ENCODE measurements at places on chromosomes 5 and 9. TPM values are rescaled to one million over a fixed set of nuclear protein-coding genes. Genes with fewer than 3 reads are reported as not detected.

GRCh38 chr9:74821636-74822035, 66.1 kb downstream of the TRPM6 start:
- H3K4me1 ChIP-seq: no peaks in the 10 kb centered on the region
- DNase-seq: no peak
- no peak overlapping the region for H3K27ac ChIP-seq
- no peaks in the 10 kb centered on the region for H3K36me3 ChIP-seq
- no peak overlapping the region for H3K4me3 ChIP-seq
- H3K27me3 ChIP-seq: no peaks in the 10 kb centered on the region

DNA sequence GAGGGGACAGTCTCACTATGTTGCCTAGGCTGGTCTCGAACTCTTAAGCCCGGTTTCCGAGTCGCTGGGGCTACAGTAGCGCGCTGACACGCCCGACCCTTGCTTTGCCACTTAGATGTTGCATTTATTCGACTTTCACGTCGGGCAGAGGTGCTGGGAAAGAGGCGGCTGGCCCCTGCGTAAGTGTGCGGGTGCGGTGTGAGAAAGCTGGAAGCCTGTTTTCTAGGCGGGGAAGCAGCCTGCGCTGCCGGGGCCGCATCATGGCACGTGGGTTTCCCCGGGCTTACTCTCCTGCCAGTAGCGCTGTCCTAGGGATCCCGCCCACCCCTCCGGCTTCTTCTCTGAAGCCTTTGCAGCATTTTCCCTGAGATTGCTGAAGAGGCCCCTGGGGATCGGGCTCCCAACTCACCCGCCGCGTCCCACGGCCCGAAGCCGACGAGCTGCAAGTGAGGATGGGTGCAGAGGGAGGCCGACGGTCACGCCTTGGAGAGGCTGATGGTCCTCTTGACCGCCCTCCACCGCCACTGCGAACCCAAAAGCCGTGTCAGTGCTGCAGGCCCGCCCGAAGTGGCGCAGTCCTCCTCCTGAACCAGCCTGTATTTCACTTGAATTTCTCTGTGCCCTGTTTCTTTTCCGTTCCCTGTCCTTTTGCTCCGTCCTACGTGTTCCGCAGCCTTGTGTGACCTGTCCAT, 5.8 kb upstream of the TRIM41 start:
- DNase-seq: peak; percentile 60
- no peaks in the 10 kb centered on the region for H3K27me3 ChIP-seq
- H3K4me1 ChIP-seq: peaks cover 8% of the 10 kb centered on the region
- no peaks in the 10 kb centered on the region for H3K36me3 ChIP-seq
- H3K4me3 ChIP-seq: no peak overlapping the region

DNA sequence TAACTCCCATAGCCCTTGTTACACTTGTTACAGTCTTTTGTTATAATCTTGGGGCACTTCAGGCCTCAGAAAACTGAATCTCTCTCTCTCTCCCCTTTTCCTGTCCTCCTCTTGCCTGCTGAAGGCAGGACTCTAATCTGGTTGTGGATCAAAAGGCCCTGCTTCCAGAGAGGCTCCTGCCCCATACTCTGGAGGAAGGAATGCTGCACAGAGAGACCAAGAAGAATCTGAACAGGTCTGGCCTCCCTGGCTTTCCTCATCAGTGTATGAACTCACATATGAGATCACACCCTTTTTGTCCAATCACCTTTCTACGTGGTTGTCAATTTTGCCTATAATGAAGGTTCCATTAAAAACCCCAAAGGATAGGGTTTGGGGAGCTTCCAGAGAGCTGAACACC, 26.2 kb upstream of the LVRN start:
- H3K27ac ChIP-seq: no peak overlapping the region
- no peaks in the 10 kb centered on the region for H3K36me3 ChIP-seq
- no peaks in the 10 kb centered on the region for H3K4me1 ChIP-seq
- H3K27me3 ChIP-seq: no peaks in the 10 kb centered on the region
- DNase-seq: no peak

DNA sequence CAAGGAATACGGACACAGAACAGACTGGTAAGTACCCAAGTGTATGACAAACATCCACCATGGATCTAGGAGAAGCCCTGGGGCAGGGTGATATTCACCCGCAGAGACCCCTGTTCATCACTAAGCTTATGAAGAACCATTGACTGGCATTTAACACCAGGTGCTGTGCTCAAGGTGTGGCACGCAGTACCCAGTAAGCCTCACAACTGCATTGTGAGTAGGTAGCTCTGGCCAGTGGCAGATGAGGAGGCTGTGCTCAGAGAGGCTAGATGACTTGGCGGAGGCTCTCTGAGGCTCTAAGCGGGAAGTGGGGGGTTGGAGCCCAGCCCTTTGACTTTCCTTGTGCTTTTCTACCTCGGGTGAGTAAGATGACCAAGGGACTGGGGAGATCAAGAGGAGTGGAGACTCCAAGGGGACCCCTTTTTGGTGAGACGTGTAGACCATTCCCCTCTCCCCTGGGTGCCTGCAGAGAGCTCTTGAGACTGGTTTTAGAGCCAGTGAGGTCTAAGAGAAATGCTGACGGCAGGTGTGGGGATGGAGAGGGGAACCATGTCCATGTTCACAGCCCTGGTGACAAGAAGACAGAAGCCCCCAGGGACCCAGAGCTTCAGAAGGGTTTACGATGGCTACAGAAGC, 70.8 kb downstream of the IL6ST start:
- DNase-seq: no peak
- no peaks in the 10 kb centered on the region for H3K4me1 ChIP-seq
- H3K27ac ChIP-seq: peak overlapping the region; percentile 49

- no peaks in the 10 kb centered on the region for H3K36me3 ChIP-seq
- peak; percentile 71 for DNase-seq
- no peaks in the 10 kb centered on the region for H3K27me3 ChIP-seq
- peak overlapping the region; percentile 67 for H3K27ac ChIP-seq
Observed at GRCh38 chr5:142080248-142080647, 28.3 kb upstream of the NDFIP1 start.

GRCh38 chr9:82101475-82101874, 112.9 kb downstream of the SPATA31D1 start:
- no peaks in the 10 kb centered on the region for H3K4me1 ChIP-seq
- no peaks in the 10 kb centered on the region for H3K36me3 ChIP-seq
- no peak overlapping the region for H3K4me3 ChIP-seq
- H3K27ac ChIP-seq: no peak overlapping the region

GRCh38 chr5:34804913-34805312, 34.1 kb upstream of the TTC23L start:
- DNase-seq: no peak
- H3K27ac ChIP-seq: no peak overlapping the region
- no peaks in the 10 kb centered on the region for H3K36me3 ChIP-seq
- no peak overlapping the region for H3K4me3 ChIP-seq

DNA sequence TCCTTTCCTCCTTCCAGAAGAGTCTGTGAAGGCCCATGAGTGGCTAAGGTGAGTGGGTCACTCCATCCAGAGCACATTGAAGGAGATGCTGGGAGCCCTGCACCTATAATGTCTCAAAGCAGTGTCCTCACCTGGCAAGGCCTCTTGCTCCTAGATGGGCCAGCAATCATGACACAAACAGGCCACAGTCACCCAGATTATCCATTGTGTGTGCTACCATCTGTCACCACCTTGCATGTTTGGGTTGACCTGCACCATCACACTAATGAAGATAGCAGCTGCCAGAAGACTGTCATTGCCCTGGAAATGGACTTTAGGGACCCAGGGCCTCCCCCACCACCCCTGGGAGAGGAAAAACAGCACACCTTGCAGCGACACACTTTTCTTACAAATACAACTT, 69.6 kb downstream of the GABBR2 start:
- H3K4me1 ChIP-seq: no peaks in the 10 kb centered on the region
- H3K4me3 ChIP-seq: no peak overlapping the region
- H3K27ac ChIP-seq: no peak overlapping the region
- no peaks in the 10 kb centered on the region for H3K27me3 ChIP-seq

DNA sequence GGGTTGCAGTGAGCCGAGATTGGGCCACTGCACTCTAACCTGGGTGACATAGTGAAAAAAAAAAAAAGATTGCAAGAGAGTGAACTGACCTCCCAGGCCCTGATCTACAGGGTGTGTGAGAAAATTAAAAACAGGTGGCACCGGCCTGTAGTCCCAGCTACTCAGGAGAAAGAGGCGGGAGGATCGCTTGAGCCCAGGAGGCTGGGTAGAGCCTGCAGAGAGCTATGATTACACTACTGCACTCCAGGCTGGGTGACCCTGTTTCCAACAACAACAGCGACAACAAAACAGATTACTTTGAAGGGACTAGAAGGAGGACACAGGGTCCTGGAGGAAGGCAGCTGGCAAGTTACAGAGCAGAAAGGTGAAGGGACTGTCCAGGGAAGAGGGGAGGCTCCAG, 42.2 kb upstream of the FABP6 start:
- H3K27me3 ChIP-seq: no peaks in the 10 kb centered on the region
- H3K4me3 ChIP-seq: no peak overlapping the region
- no peak overlapping the region for H3K27ac ChIP-seq
- DNase-seq: no peak

DNA sequence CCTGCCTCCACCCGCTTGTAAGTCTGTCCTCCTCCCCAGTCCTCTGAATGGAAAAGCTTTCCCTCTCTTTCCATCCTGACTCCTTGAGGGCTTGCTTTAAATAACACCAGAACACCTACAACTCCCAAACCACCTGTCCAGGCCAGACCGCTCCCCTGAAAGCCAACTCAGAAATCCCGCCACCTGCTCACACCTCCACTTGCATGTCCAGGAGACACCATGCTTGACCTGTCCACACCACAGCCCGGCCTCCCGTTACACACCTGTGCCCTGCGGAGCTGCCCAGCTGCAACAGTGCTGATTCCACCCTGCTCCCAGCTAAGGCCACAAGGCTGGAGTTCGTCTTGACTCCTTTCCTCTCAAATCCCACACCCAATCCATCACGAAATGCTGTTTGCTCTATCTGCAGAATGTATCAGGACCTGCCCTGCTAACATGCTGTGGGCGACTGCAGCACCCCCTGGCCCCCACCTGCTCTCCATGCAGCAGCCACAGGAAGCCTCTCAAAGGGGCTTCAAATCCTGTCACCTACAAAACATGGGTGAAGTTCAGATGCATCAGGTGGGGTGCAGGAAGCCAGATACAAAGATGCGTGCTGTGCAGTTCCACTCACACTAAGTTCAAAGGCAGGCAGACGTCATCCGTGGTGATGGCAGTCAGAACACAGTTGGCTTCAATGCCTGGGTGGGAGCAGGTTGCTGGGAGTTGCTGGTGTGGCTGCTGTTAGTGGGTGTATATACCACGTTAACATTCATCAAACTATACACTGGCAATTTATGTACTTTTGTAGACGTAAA, 166.0 kb downstream of the ROR2 start:
- H3K4me3 ChIP-seq: no peak overlapping the region
- H3K27ac ChIP-seq: no peak overlapping the region
- H3K27me3 ChIP-seq: no peaks in the 10 kb centered on the region
- no peaks in the 10 kb centered on the region for H3K36me3 ChIP-seq
- DNase-seq: no peak
- H3K4me1 ChIP-seq: peaks cover 3% of the 10 kb centered on the region

- no peak overlapping the region for H3K4me3 ChIP-seq
- no peaks in the 10 kb centered on the region for H3K27me3 ChIP-seq
- peak overlapping the region; percentile 58 for H3K27ac ChIP-seq
- no peak for DNase-seq
- peaks cover 15% of the 10 kb centered on the region for H3K4me1 ChIP-seq
Observed at GRCh38 chr9:73137914-73138313, 13.8 kb upstream of the ANXA1 start.

DNA sequence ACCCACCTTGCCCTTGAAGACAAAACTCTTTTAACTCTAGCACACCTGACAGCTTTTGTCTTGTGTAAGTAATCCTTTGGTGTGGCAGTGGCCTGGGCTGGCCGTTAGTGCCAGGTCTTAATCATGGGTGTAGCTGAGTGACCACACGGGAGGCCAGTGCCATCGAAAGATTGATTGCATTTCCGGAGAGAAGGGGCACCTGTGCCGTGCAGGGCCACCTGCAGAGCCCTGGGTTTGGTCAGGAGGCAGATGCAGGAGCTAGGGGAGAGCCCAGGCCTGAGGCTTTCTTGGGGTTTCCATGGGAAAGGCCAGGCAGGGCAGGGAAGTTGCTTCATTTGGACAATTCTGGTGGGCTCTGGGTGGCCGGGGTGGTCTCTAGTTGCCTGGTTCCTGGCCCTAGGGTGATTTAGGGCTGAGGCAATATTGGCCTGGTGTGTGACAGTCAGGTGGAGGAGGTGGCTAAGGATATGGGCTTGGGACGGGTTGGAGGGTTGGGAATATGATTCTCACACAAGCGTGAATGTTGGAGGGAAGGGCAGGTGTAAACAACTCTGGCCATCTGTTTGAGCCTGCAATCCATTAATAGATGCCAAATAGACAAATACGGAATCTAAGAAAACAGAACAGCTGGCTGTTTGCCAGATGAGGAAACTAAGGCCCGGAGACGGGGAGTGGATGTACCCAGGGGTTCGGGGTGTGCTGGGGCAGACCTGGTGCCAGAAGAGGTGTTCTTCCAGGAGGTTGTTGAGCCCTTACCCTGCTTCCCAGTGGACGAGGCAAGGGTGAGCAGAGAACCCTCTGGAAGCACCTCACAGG, 4.6 kb downstream of the DBH start:
- H3K4me1 ChIP-seq: no peaks in the 10 kb centered on the region
- no peak for DNase-seq
- H3K27me3 ChIP-seq: no peaks in the 10 kb centered on the region
- H3K27ac ChIP-seq: no peak overlapping the region

The FAM153A gene
- total RNA-seq: 11.4 TPM

DNA sequence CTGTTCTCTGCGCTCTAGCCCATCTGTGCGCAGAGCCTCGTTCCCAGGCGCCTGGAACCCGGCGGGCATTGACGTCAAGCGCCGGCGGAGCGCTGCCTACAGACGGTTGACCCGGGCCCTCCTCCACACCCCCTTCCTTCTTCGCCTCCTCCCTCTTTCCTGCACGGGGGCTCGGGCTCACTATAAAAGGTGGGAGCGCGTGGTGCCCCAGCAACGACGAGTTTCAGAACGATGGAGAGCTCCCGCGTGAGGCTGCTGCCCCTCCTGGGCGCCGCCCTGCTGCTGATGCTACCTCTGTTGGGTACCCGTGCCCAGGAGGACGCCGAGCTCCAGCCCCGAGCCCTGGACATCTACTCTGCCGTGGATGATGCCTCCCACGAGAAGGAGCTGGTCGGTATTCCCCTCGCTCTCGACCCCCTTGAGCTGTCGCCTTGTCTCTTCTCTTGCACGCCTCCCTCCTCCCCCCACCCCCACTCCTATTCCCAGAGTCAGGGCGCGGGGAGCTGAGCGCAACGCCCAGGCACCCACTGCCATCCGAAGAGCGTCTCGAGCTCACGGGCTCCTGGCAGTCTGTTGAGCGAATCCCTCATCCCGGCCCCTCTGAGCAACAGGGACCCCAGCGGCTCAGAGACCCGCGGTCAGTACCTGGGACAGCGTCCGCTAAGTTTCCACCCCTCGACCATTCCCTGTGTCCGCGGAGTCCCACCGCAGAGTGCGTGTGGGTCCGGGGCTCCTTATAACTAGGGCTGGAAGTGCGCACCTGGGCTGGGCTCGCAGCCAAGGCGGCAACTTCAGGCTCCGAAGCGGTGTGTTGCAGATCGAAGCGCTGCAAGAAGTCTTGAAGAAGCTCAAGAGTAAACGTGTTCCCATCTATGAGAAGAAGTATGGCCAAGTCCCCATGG, at the start of gene CARTPT:
Gene CARTPT (plus strand): TSS at position 213 of the 902 bp plus-strand sequence. CDS start 19 bp downstream, at position 232.
- no peaks in the 10 kb centered on the region for H3K36me3 ChIP-seq
- DNase-seq: peak; percentile 60
- H3K4me3 ChIP-seq: no peak within 1 kb of the TSS
- no peak within 1 kb of the TSS for H3K27ac ChIP-seq

- H3K27me3 ChIP-seq: no peaks in the 10 kb centered on the region
- peak; percentile 43 for DNase-seq
- no peak overlapping the region for H3K27ac ChIP-seq
- no peak overlapping the region for H3K4me3 ChIP-seq
- no peaks in the 10 kb centered on the region for H3K36me3 ChIP-seq
Observed at GRCh38 chr5:80346055-80346454, 26.3 kb downstream of the SPZ1 start.

- H3K27me3 ChIP-seq: no peaks in the 10 kb centered on the region
- DNase-seq: no peak
- H3K36me3 ChIP-seq: no peaks in the 10 kb centered on the region
- H3K27ac ChIP-seq: peak overlapping the region; percentile 50
Observed at GRCh38 chr9:98255061-98255577, 330 bp downstream of the TBC1D2 start.

Measured in thyroid gland (tissue), 4 donors.